Anterior cingulate cortex (tissue), 58 donors: ENCODE measurements at places on chromosomes 3 and 15.

- DNase-seq: no peak
Observed at GRCh38 chr3:114378760-114379159, 84.9 kb downstream of the TIGIT start.

DNA sequence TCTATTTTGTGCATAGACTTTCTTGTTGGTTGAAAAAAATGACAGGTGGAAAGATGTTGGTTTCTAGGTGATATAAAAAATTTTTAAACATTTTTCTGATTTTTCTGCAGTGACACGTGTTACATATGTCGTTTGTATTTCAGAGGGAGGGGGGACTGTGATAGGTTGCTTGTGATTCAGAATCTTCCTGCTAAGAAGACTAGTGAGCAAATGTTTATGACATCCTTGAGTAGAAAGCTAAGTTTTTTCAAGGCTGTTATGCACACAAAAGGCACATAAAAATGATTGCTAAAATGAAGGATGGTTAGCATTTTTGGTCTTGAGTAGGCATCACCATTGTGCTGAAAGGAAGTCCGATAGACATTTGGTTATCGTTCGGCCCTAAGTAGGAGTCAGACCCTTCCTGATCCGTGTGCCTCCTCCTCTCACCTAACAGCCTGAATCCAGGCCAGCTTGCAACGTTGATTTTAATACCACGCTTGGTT is 1.5 kb downstream of the ZNF639 start:
- DNase-seq: no peak

DNA sequence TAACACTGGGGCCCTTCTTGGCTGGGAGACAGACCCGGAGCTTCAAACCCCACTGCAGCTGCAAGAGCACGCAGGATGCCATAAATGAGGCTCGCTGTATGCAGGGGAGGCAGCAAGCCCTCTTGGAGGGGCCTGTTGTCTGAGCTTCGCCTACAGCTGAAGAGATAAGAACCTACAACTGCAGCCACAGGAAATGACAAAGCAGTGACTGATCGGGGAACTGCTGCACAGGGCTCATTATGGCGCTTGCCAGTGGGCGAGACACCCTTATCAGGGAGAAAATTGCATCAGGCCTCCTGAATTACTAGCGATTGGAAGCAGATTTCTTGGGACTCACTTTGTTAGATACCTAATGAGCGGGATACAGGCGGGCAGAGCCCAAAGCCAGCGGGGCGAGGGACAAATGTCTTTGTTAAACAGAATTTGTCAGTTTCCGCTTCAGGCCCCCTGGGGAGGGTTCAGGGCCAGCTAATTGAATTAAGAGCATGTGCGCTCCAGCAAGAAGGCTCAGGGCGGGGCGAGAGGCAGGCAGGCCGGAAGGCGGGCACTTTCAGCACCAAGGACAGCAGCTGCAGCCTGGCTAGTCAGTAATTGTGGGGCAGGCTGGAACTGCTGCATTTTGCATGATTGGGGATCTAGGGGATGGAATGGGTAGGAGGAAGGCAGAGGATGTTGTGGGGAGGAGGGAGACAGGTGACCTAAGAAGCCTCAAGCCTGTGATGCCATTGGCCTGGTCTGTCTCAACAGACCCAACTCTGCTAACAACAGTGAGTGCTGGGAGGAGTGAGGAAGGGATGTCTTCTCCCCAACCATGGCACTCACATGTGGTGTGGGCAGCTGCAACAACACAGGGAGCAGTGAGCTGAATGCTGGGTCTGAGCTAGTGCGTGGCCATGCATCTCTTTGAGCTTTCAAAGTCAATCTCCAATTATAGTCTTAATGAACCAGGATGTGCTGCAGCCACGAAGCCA is 55.3 kb downstream of the CCDC33 start:
- DNase-seq: peak; percentile 41

DNA sequence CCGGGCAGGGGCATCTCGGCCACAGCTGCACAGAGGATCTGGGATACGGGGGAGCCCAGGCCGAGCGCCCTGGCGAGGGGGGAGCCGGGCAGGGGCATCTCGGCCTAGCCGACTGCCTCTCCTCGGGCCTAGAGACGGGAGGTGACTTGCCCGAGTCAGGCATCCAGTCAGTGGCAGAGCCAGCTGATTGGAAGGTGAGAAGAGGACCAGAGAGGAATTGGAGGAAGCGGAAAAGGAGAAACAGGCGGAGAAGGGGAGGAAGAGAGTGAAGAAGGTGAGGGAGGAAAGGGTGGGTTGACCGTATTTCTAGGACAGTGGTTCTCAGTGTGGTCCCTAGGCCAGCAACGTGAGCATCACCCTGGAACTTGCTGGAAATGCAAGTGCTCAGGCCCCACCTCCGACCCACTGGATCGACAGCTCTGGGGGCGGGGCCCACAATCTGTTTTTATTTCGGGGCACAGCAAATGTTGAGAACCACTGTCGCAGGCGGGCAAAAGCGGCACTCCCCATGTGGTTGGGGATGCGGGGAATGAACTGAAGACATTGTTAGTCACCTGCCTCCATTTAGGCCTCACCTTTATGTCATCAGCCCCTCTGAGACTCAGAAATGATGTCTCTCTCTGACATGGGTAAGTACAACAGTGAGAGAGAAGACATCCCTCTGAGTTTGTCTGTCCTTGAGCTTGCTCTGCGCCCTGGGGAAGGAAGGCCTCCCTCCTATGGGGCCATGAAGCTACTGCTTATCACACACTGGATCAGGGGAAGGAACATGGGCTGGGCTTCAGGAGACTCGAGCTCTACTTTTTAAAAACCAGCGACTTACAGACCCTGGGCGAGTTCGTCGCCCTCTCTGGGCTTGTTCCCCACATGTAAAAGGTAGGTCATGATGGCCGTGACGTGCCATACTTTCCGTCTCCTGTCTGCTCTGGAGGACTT is 1.0 kb upstream of the MELTF start:
- DNase-seq: no peak

GRCh38 chr3:15581471-15582394 is 19.6 kb downstream of the HACL1 start:
- no peak for DNase-seq

DNA sequence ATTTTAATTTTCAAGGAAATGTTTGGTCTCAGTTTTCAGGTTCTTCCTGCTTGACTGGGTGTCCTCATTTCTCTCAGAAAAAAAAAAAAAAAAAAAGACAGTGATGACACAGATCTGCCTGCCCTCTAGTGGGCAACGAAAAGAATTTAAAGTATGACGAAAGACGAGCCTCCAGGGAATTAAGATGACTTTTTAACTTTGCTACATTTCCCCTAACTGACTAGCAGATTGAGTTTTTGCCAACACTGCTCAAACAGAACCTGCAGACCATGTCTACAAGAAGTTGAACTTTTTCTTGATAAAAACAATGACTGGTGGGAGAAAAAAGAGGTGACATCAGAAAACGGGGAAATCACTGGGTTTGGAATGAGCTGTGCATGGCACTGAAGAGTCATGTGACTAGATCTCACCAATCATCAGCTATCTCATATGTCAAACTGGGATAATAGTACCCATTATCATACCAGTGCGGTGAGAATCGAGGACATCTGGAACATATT is 40.8 kb downstream of the EOMES start:
- DNase-seq: no peak

GRCh38 chr3:30407651-30408050 is 198.8 kb upstream of the TGFBR2 start:
- no peak for DNase-seq

- DNase-seq: no peak
Observed at GRCh38 chr15:99613887-99614647, 48.3 kb downstream of the MEF2A start.

DNA sequence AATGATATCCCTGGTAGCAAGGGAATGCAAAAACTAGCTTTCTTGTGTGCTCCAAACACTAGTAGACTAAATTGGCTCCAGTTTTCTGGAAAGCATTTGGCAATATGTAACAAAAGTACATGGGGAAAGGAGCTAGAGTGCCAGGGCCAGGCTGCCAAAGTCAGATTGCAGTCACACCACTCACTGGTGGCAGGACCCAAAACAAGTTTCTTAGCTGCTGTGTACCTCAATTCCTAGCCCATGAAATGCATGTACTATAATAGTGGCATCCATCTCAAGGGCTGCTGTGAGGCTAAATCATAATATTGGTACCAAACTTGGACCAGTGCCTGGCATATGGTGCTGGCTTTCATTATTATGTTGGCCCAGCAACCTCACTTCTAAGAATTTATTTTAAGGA is 49.3 kb downstream of the CLDN18 start:
- no peak for DNase-seq

- DNase-seq: no peak
Observed at GRCh38 chr15:34154725-34155204, 52.9 kb downstream of the PGBD4 start.

- no peak for DNase-seq
Observed at GRCh38 chr15:38374029-38374428, 79.9 kb upstream of the FAM98B start.

DNA sequence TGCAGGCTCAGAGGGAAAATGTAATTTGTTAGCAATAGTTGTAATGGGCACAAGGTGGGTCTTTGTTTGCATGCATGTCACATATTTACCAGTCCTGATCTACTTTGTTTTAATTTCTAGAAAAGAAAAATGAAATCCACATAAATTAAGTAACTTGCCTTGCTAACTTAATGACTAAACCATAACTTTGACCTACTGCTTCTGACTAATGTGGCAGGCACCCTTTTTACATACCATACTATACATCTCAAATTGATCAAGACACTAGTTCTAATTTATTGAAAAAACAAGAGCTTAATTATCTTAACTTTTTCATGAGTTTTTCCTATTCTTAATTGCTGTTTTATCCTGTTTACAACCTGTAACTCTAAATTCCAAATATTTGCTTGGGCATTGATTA is 93.2 kb downstream of the ATP11B start:
- no peak for DNase-seq

DNA sequence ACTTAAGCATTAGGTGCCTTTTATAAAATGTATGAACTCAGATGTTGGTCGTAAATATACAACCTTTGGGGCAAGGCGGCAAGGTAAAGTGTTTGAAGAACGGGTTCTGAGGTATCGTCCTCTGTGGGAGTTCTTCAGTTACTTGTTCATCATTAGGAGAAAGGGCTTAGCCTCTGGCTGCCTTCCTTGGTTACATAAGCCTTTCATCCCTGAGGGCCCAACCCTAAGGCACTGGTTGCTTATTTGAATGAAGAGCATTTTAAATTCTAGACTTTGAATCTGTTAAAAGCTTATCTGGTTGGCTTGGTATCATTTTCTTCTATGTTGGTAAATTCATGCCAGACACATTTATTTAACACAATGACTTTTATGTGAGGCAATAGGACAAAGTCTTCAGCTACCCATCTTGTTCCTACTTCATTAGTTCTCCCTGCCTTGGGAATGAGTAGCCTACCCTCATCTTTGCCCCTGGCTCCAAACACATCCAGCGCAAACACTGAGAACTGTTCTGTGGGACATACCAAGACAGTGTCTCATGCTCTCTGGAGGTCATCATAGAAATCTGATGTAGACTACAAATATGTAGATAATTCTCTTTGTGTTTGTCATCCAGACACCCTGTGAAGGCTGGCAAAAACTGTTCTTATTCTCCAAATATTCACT is 12.4 kb upstream of the CCDC80 start:
- DNase-seq: no peak
